Right hindlimb (tissue), 1 donor: ENCODE measurements at places on chromosomes 6 and 20.
A peak's percentile ranks its signal among the peaks of the same experiment; 100 is the strongest.

DNA sequence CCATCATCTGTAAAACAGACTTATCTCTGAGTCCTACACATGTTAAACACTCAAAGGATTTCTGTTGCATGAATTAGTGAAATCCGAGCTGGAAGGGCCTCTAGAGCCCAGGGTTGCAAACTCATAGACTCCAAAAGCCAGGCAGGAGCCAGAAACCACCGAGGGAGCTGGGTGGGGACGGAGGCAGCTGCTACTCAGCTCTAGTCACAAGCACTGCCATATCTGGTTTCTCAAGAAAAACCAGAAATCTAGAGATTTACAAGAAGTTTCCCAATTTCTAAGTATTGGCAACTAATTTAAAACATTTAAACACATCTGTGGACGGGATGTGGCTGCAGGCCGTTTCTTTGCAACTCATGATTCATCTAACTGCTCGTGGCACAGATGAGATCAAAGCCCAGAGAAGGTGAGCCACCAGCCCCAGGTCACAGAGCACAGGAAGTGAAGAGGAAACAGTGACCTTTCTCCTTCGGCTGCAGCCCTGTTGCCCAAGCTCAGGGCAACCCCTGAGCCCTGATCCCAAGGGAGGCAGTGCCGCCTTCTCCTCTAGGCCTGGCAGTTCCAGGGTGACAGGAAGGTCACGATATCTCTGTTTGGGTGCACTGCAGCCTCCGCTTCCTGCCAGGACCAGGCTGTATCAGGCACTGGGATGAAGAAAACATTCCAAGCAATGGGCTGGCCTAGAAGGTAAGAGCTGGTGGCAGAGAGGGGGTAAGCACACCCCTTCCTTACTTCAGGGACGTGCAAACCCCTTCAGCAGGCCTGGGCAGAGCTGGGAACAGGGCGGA is 26.4 kb upstream of the PTGIS start:
- peak; percentile 85 for DNase-seq

GRCh38 chr6:2508071-2508470 is 242.7 kb downstream of the MYLK4 start:
- DNase-seq = no peak

DNA sequence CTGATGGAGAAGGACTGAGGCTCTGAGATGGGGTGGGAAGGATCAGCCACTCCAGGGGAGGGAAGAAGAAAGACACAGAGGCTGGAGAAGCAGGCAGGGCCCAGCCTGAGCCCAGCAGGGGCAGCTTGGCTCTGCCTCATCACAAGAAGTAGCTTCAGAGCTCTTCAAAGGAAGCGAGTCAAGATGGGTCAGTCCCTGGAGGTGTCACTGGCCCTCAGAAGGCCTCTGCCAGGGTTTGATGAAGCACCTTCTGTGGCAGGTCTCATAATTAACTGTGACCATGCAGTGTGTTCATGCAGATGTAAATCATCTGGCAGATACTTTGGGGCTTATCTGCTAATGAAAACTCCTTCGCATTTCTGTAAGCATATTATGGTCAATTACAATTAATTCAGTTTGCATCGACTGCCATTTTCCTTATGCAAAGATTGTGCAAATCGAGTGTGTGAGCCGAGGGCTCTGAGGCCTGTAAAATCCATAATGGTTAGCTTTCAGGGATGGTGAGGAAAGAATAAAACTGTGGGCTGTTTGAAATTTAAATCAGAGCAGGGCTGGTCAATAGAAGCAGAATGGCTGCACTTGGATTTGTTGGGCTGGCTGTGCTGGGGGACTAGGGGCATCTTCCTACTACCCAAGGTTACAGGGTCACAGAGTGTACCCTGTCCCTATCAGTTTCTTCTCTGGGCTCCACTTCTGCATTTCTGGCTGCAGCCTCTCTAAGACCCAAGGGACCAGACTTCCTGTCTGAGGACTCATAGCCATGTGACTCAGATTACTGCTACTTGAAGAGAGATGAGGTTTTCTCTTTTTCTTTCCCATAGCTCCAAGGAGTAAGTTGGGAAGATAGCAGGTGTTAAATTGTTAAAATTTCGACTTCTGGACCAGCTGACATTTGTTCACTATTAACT is 376.6 kb downstream of the DHX35 start:
- DNase-seq = no peak

DNA sequence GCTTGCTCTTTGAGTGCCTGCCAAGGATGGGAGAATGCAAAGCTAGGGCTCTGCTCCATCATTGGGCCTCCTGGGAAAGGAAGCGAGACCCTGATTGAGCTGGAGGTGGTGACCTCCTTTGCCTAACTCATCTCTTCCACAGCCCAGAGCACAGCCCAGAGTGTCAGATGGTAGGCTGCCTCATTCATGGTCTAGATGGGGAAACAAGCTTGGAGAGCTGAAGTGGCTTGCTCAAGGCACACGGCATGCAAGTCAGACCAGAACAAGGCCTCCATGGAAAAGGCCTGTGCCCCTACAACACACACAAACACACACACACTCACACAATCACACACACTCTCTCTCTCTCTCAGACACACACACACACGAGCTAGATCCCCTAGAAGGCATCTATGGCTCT is 17.5 kb downstream of the TGM3 start:
- no peak for DNase-seq

DNA sequence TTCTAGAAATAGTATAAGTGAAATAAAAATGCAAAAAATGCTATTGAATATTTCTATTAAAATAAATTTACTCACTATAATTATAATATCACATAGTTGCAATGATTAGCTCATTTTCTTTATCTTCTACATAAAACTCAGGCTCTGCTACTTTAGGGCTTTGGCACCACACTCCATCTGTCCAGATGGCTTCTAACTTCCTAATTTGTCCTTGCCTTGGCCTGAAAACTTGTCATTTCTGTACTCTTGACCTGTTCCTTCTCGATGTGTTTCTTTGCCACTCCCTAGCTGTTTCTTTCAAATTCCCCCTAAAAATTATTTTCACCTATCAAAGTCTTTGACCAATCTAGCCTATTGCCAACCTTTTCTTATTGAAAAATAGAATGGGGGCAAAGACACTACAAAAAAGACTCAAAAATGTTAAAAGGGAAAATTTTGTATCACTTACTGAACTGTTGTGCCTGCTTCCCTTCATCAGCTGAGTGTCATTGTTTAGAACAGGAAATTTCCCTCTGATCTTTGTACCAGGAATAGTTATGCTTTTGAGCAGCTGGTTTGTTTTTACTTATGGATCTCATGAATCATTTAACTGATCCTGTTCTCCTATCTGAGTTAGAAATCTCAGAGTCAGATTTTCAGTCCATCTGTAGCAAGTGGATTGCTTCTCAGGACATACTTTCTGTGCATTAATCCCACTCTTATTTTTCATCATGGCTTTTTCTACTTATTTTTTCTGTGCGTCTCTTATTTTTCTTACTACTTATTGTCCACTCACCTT is 279.2 kb upstream of the CNR1 start:
- DNase-seq = no peak
